Naive thymus-derived CD8-positive, alpha-beta T cell (primary cell): ENCODE measurements at places on chromosomes 6 and 20. TPM values are rescaled to one million over a fixed set of nuclear protein-coding genes. Genes with fewer than 3 reads are reported as not detected.

SGK2 gene
- polyA plus RNA-seq: not detected

SLC22A2 gene
- polyA plus RNA-seq: not detected

MAS1 gene
- polyA plus RNA-seq: not detected

THBD gene
- not detected for polyA plus RNA-seq

TRIM40 gene
- polyA plus RNA-seq: not detected

HLA-E gene
- polyA plus RNA-seq: 2,699 TPM

CDSN gene
- polyA plus RNA-seq: not detected

ZC3H12D gene
- polyA plus RNA-seq: 1.7 TPM

KCNB1 gene
- not detected for polyA plus RNA-seq

MPIG6B gene
- 1.2 TPM for polyA plus RNA-seq

TNFRSF6B gene
- polyA plus RNA-seq: 0.22 TPM

PLN gene
- polyA plus RNA-seq: 0.09 TPM

RALGAPA2 gene
- 6.8 TPM for polyA plus RNA-seq

NR2E1 gene
- polyA plus RNA-seq: not detected

EYA4 gene
- polyA plus RNA-seq: not detected

ADGRF4 gene
- polyA plus RNA-seq: not detected

BMP2 gene
- not detected for polyA plus RNA-seq

PCMTD2 gene
- 80.2 TPM for polyA plus RNA-seq
